ENCODE measurements at places on chromosomes 12 and 14.

- no peak for DNase-seq
Observed at GRCh38 chr12:128944956-128945355, 91.7 kb downstream of the GLT1D1 start.

- no peak for DNase-seq
Observed at GRCh38 chr14:101064121-101064661, 160.7 kb upstream of the RTL1 start.

GRCh38 chr14:23631702-23632460, 4.3 kb upstream of the DHRS2 start:
- peak; percentile 13 for DNase-seq

GRCh38 chr14:50242566-50243310, 11.4 kb upstream of the SOS2 start:
- DNase-seq = no peak

- DNase-seq = no peak
Observed at GRCh38 chr14:77296155-77296554, 24.5 kb downstream of the POMT2 start.

GRCh38 chr12:12197128-12197527, 69.7 kb downstream of the LRP6 start:
- DNase-seq = no peak

- no peak for DNase-seq
Observed at GRCh38 chr12:11778713-11779685, 129.5 kb downstream of the ETV6 start.

GRCh38 chr12:28036940-28037339, 64.4 kb upstream of the PTHLH start:
- no peak for DNase-seq

- no peak for DNase-seq
Observed at GRCh38 chr14:93619176-93619793, 169.0 kb downstream of the PRIMA1 start.

DNA sequence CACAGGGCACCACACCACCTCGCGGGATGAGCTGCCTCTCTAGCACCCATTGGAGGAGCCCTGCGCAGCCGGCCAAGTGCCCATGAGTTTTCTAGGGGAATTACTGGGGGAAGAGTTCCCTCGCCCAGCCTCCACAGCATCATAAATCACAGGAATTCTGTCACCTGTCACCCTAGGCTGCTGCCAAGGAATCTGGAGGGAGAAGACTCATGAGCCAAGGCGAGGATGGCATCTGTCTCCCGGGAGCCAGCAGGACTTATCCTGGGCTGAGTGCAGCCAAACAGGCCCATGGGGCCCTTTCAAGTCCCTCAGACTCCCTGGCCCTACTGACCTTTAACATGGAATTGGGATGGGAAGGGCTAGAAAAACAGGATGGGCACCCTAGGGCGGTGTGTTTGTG, 7.8 kb upstream of the OTUB2 start:
- DNase-seq = no peak

DNA sequence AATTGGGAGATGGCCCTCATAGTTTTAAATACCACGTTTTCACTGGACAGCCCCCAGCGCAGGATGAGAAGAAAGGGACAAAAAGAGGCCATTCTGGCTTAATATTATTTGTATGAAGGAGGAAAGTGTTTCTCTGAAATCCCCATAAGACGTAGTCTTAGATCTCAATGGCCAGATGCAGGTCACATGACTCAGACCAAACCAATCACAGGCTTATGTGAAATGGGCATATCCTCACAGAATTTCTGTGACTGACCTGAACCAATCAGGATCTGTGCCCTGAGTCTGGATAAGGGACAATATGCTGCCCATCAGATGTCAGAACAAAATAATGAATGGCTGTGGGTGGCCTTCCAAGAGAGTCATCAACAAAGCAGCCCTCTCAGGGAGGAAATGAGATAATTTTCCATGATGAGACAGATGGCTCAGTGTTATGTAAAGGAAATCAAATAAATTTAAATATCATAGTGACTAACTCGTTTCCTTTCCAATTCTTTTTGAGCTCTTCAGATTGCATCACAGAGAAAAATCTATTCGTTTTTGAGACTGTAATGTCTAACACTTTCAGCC, 1009.5 kb upstream of the TMEM132C start:
- no peak for DNase-seq

DNA sequence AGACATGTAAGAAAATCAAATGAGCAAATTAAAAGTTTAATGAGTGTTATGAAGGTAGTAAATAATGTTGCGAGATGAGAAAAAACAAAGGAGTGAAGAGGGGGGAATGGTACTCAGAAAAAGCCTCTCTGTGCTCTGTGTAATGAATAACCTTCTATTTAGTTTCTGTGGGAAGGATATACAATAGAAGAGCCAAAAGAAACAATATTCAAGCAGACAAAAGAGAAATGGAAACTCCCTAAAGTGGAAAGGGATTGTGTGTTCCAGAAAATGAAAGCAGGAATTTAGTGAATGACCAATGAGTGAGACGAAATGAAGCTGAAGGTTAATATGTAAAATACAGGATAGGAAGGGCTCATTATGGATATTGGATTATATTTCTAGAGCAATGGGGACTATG, 18.5 kb downstream of the OR4K1 start:
- DNase-seq = no peak

- DNase-seq = no peak
Observed at GRCh38 chr14:43360239-43360638, 1146.8 kb downstream of the FSCB start.

- DNase-seq = no peak
Observed at GRCh38 chr12:43835264-43835655, 621 bp upstream of the TMEM117 start.

DNA sequence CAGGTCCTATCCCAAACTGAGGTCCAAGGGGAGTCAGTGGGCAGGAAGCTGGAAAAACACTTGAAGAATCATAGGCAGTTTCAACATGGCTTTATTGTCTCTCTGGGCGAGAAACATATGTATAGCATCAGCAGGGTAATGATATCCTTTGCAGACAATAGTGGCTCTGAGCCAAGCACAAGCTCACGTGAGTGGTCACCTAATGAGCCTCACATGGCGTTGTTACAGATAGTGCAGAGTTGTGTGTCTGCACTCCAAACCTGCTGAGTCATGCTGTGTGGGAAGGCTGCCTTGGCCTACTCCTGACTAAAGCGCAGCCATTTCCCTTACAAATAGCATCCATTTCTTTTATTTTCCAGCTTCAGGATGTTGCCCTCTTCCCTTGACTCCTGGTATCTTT, 105.2 kb upstream of the SYT1 start:
- DNase-seq = no peak

DNA sequence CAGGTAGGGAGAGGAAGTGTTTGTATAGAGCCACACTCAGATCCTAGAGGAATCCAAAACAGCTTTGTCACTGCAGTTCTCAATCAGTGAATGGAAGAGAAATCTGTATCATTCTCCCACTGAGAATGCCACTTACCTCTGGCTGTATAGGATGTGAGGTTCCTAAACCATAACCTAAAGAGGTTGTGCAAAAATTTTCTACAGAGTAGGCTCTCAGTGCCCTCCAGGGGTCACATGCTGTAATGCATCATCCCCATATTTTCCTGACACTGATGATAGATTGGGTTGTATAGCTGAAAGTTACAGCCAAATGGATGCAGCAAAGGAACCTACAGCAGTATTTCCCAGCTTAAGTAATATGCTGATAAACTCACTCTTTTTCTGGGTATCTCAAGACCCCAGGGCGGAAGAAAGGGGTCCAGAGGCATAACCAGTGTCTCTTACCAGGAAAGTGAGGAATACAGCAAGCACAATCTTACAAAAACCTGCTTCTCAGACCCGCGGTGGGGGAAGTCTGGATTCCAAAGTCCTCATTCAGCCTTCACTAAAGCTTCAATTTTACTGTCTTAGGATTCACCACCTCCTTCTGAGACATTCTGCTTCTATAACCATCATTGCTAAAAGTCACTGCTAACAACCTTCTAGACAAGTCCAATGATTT, 3.8 kb downstream of the BCDIN3D start:
- DNase-seq = no peak

DNA sequence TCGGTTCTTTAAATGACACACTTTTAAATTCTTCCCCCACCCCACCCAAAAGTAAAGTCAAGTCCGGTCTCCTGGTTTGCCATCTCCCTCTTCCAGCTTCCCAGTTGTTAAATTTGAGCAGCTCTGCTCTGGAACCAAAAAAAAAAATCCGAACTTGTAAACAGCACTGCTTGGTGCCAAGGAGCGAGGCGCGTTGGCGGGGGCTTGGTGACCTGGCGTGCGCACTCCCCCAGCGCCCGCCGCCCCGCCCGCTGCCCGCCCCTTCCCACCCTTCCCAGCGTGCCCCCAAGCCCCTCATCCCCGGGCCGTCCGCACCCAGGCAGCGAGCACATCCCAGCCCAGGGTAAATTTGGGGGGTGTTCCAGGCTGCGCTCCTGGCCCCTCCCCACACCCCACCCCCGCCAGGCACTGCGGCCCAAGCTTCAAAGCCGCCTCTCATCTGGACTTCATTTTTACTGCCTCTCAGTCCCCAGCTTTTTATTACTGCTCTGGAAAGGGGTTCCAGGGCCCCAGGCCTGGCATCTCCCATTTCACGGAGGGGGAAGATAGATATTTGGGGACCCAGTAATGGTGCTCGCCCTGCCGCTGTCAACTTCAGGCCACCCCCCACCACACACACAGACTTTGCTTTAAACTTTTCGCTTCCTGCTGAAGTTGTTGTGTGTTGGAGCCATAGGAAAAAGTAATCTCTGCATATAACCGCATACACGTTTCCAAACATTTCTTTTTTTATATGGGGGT, 11.7 kb upstream of the ITGB7 start:
- DNase-seq = no peak

DNA sequence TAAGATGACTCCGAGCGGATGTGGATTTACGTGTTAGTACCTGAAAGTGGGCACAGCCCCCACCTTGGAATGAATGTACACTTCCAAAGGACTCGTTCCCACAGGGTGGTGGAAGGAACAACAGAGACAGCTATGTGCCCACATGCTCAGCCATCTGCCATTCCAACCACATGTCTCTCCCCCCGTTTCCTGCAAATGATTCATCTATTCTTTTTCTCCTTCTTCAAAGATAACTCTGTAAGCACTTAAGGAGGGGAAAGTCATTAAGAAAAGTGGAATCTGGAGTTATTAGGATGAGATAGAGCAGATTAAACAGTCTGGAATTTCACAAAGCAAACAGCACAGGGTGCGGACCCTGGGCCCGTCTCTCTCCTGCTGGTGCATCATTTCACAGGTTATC, 18.5 kb upstream of the DUSP6 start:
- DNase-seq = no peak

DNA sequence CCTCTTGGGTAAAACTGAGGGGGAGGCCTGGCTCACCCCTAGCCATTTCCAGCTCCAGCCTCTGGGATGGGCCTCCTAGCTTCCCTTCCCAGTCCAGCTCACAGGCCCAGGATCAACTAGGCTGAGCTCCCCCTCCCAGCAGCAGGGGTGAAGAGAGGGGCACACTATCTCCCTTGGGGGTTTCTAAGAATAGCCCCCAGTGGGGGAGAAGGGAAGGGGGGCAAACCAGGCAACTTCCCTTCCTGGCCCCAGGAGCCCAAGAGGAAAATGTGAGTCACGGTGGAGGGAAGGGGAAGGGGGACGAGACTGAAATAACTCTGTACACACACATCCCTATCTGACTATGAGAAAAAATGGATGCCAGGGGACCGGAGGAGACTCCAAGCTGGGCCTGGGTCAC, 9.0 kb downstream of the ADCY6 start:
- no peak for DNase-seq

DNA sequence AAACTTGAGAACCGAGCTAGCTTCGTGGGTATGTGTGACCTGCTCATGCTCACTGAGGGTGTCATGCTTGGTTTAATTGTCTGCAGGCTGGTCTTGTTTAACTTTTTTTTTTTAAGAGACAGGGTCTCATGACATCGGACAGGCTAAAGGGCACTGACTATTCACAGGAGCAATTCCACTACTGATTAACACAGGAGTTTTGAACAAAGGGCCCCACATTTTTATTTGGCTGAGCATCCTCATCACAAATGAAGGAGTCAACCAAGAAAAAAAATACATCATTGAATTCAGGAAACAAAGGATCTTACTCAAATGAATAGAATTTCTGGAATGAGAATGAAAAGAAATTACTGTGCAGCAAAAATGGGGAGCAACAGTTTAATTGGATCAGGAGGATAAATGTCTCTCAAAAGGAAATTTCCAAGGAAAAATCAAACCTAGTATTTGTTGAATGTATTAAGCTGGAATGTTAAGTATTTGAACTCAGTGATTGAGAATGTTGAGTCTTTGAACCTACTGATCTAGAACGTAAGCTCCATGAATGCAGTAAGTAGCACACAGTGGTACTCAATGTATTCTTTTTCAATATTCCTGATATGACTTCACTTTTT, 20.8 kb upstream of the PYROXD1 start:
- no peak for DNase-seq

DNA sequence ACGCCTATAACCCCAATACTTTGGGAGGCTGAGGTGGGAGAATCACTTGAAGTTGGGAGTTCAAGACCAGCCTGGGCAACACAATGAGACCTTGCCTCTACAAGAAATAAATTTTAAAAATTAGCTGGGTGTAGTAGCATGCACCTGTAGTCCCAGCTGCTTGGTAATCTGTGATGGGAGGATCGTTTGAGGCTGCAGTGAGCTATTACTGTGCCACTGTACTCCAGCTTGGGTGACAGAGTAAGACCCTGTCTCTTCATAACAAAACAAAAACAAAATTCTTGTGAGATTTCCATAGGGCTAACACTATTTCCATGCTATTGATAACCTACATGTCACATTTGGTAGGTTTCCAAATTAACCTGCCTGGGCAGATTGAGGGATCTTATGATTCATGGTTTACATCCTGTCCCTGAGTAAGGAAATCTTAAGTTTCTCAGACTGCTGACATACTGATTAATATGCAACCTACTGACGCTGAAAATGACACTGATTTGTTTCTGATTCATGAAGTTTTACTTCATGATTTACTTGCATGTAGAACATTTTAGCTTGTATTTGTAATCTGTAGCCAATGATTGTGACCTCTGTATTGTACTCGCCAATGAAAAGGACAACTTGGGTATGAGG, 15.9 kb downstream of the ATP6V1D start:
- DNase-seq = no peak

GRCh38 chr12:57738661-57739237, at the start of gene AGAP2:
TSS of gene AGAP2 (minus strand) at chr12:57738742. CDS start at chr12:57738246, 496 bp downstream.
- DNase-seq = no peak
